ENCODE measurements at places on chromosomes 7 and 10.

- no peak for DNase-seq
Observed at GRCh38 chr7:90727412-90727811, 131.3 kb downstream of the CDK14 start.

- no peak for DNase-seq
Observed at GRCh38 chr10:104323760-104324201, 14.5 kb downstream of the ITPRIP start.

DNA sequence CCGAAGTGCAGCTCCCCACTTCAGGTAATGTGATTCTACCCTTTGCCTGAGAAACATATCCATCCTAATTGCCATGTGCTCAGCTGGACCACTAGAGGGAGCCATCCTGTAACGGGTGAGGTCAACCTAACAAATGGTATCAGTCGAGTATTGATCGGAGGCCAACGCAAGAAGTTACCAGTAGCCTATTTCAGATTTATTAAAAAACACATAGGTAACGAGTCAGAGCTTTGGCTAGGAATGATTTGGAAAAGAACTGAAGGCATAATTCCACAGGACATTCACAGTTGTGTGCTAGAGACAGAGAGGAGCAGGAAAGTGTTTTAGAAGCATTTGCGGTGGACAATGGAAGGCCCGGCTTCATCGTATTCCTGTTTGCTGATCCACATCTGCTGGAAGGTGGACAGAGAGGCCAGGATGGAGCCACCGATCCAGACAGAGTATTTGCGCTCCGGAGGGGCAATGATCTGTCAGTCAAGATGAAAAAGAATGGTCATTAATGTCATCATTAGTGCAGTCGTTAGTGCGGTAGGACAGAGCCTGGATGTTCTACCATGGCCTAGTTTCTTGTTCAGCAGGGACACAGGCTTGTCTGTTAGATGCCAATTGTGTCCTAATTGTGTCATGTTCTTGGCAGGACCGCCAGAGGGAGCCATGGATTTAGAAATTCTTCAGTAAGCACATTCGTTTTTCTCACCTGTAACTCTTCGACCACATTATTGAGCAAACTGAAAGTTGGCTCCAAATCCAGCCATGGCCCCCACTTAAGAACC is 17.5 kb downstream of the ACTA2 start:
- DNase-seq: peak; percentile 40

GRCh38 chr10:78955206-78955605 is 113.6 kb upstream of the ZMIZ1 start:
- no peak for DNase-seq

DNA sequence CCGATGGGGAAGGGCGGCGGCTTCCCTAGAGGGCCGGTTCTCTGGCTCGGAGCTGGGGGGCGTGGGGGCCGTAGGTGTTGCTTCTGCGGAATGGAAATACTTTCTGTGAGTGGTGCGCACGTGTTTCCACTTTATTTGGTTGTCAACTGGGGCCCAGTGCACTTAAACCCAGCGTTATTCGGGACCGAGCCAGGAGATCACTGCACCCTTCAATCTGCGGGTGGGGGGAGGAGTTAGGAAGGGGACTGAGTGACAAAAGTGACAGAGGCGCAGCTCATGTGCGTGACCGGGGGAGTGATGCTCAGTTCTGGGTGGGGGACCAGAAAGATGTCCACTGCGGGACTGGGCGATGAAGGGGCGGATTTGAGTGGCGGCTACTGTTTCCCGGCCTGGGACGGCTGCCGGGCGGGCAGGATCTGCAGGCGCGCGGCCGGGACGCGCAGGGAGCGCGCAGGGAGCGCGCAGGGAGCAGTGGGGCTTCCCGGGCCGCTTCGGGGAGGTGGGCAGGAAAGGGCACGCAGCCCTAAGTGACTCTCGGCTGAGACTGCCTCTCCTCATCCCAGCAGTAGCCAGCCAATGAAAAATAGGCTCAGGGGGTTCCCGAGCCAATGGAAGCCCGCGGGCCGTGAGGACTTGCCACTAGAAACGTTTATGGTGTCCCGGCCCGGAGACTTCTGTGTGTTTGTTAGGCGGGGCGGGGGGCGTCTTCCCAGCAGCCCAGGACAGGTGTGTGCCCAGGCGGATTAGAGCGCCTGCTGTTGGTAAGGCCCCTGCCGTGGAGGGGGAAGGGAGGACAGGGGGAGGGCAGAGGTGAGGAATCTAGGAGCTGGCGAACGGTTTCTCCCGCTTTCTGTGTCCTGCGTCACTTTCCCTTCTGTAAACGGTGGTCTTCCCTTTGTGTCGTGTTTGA is 54.3 kb upstream of the KDM7A start:
- peak; percentile 86 for DNase-seq

GRCh38 chr7:126657599-126658358 is 595.0 kb downstream of the GRM8 start:
- no peak for DNase-seq

- no peak for DNase-seq
Observed at GRCh38 chr10:85316276-85316675, 987.9 kb downstream of the CCSER2 start.

- no peak for DNase-seq
Observed at GRCh38 chr10:105037022-105037421, 395.9 kb downstream of the SORCS3 start.
